ENCODE measurements at places on chromosomes 3 and 15.

DNA sequence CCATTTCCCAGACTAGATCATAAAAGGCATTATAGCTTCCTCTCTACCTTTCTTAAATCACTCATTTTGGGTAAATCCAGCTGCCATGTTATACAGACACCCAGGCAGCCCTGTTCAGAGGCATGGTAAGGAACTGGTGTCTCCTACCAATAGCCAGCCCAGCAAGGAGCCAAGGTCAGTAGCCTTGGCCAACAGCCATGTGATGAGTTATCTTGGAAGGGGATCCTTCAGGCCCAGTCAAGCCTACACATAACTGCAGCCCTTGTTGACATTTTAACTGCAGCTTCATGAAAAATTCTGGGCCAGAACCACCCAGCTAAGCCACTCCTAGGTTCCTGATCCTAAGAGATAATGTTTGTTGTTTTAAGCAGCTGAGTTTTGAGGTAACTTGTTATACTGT lies 29.0 kb upstream of the ZMAT3 start:
- DNase-seq: peak; percentile 18

- no peak for DNase-seq
Observed at GRCh38 chr3:193879099-193879863, 256.7 kb upstream of the HES1 start.

GRCh38 chr3:160982491-160982890 lies 122.7 kb downstream of the B3GALNT1 start:
- DNase-seq: no peak

DNA sequence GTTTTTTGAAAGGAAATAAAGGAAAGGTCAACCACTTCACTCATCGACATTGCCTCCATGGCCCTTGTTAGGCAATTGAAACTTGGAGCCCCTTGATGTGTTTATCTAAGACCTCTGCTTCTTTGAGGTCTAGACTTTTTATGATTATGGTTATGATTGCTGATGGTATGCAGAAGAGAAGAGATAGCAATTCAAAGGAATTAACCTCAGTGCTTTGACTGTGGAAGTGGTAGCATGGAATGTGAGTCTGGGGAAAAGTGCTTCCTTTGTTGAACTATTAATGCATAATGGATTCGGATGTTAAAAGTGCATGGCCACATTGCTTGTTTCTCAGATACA lies 46.1 kb downstream of the FNDC3B start:
- no peak for DNase-seq

DNA sequence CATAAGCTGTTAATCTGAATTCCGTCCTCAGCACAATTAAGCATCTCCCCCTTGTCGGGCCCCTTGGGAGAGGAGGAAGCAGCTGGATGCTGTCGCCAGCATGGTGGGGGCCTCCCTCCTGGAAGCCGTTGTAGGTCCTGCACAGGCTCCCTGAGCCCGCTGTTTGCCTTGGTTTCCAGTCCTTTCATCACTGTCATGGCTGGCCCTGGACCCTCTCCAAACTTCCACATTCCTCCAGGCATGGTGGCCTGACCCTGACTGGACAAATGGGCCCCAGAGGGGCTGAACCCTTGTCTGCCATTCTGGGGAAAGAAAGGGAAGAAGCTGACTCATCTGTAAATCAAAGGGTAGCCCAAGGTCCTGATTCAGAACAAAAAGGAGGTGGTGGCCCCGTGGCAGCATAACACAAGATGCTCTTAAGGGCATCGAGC lies 300.5 kb upstream of the LRRFIP2 start:
- no peak for DNase-seq

DNA sequence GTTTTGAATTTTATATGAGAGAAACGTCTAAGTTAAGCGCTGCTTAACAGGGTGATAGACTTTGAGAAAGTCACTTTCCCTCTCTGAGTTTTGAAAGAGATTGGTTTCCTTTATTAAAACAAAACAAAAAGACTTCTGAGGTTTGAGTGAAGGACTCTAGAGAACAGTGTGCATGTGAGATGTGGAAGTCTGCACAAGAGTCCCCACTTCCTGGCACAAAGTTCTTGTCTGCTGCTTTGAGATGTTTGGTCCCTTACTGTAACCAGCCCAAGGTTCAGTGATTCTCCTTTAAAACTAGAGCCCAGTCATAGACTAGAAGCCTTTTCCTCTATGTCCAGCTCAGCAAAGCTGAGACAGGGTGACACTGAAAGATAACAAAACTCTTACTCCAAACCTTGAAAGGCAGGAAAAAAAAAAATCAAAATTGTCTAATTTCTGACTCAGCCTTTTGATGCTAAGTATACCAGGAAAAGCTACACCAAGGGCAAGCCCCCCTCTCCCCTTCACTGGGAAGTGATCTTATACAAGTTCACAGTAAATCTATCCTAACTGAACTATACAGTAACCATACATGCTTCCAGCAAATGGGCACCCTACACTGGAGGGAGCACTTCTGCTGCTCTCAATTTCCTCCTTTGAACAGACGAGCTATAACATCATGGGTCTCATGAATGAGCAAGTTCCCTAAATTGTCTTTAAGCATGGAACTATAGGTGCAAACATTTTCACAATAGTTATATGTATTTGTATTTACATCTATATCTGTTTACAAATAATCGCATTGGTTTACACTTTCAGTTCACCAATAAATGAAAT lies 2.3 kb downstream of the POPDC2 start:
- no peak for DNase-seq

DNA sequence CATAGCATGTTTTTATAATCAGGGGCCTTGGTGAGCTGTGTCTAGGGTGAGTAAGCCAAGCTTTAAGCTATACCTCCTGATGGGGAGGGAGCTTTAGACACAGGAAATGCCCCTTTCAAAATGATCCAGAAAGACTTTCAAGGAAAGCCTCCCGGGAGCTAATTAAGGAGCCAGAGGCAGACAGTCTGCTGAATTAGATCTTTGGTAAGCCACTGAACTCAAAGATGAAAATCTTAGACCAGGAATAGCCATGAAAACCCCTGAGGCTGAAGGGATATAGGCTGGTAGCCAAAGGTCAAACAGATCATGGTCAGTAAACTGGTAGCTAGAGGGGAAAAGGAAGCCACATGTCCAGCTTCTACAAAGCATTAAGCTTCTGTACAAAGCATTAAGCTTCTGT lies 42.7 kb upstream of the GAP43 start:
- DNase-seq: peak; percentile 17

- DNase-seq: no peak
Observed at GRCh38 chr3:23239211-23240068, 36.3 kb downstream of the UBE2E2 start.

GRCh38 chr15:39582286-39582976 lies 1.6 kb downstream of the THBS1 start:
- peak; percentile 63 for DNase-seq

DNA sequence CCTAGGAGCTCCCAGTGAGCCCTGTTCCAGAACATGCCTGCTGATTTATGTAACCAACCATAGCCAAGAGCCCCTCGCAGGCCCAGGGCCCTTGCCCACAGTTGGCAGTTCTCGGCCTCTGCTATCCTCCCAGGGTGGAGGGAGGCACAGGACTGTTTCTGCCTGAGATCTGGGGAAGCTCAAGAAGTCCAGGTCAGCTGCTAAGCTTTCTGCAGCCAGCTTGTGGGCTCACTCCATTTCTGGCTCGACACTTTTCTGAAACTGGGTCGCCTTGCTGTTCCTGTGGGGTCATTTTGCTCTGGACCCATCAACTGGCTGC lies 72.5 kb upstream of the HERC1 start:
- no peak for DNase-seq

DNA sequence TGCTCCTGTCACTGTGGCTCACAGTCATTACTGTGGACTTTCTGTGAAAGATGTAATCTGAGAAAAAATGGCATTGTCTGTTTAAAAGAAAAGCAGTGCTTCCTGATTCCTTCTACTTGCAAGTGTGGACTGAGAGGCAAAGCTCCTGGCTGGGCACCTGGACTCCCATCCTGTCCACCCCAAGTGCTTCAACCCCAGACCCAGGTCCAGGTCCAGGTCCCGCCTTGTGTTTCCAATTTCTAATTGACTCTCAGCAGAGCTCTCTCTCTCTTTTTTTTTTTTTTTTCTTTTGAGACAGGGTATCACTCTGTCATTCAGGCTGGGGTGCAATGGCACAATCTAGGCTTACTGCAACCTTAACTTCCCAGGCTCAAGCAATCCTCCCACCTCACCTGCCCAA lies 94.9 kb downstream of the ATP10A start:
- DNase-seq: no peak

GRCh38 chr15:53665930-53666329 lies 93.5 kb downstream of the WDR72 start:
- no peak for DNase-seq

- DNase-seq: peak; percentile 50
Observed at GRCh38 chr3:170228093-170228766, 6.0 kb downstream of the PRKCI start.

DNA sequence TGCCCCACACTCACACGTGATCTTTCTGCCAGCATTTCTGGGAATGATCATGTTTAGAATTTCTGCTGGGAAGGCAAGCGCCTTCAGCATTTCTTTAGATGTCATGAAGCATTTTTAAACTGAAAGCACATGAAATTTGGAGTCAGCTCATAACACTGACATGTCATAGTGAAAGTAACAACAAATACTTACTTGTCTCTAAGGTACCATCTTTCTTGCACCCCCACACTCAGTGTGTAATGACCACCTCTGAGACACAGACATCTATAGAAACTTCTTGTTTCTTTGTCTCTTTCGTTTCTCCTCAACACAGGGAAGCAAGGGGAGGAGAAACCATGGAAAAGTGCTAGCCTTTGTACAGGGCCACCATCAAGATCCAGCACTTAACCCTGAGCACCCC lies 171.7 kb downstream of the RORA start:
- DNase-seq: no peak

- peak; percentile 71 for DNase-seq
Observed at GRCh38 chr3:55481744-55482495, 5.2 kb downstream of the WNT5A start.

DNA sequence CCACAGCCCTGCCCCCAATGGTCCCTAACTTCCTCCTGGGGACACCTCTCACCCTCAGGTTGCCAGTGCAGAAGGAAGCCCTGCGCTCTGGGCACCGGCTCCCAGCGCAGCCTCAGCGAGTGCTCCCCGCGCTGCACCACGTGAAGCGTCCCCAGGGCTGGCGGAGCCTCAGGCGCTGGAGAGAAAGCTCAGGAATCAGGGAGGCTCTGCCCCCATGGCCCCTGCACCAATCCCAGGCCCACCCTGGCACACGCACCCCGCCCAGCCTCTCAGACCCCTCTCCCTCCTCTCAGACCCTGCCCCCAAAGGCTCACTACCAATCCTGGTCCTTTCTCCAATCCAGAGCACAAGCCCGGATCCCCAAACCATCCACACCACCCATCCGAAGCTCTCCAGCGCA lies 6.9 kb downstream of the COL7A1 start:
- DNase-seq: no peak

GRCh38 chr3:89644716-89645115 lies 537.3 kb downstream of the EPHA3 start:
- DNase-seq: peak; percentile 12
